ENCODE measurements at places on chromosomes 11 and 22.

- DNase-seq, result no peak
Observed at GRCh38 chr11:117857734-117858414, 18.6 kb downstream of the FXYD6 start.

DNA sequence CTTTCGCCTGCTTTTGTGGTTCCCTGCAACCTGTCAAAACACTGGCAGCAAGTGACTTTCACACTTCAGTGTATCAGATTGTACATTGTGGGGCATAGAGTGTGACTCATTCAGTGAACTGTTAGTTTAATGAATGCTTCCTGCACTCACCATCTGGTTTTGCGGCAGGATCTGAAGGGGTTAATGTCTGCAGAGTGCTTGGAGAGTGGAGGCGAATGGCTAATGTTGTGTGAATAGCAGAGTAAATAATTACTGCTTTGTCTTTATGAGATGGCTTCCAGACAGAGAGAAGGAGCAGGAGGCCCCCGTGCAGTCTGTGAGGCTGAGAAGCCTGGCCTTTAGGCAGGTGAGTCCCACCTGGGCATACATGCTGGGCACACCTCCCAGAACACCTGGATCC lies 454.3 kb upstream of the KIRREL3 start:
- no peak for DNase-seq

- peak; percentile 60 for DNase-seq
Observed at GRCh38 chr11:117180661-117181585, 2.4 kb downstream of the SIDT2 start.

GRCh38 chr22:40176921-40177737 lies 596 bp upstream of the TNRC6B start:
- peak; percentile 64 for DNase-seq

GRCh38 chr22:23102776-23103175 lies 32.5 kb downstream of the GNAZ start:
- no peak for DNase-seq

GRCh38 chr11:115501893-115502589 lies 2.2 kb downstream of the CADM1 start:
- no peak for DNase-seq

- no peak for DNase-seq
Observed at GRCh38 chr11:94946812-94947211, 26.5 kb downstream of the CWC15 start.

- no peak for DNase-seq
Observed at GRCh38 chr11:64826578-64827450, 16.5 kb upstream of the MEN1 start.

- no peak for DNase-seq
Observed at GRCh38 chr11:127055236-127055635, 54.7 kb upstream of the KIRREL3 start.

GRCh38 chr11:1768141-1768469 lies 4.4 kb upstream of the CTSD start:
- DNase-seq, result no peak

DNA sequence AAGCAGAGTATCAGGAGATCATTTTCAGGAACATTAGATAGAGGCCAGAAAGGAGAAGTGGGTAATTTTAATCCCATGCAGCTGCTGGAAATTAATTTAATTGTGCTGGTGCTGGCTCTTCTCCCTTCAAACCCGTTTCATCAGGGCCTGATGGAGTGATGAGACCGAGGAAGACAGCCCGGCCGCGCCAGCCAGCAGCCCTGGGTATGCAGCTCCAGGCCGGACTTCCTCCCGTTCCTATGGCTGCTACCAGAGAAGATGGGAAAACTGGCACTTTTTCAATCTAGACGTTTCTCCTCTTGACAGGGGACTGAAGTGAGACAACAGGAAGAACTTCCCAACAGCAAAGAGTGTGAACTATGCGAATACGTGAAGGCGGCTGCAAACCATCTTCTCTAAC lies 24.6 kb upstream of the ZBTB16 start:
- no peak for DNase-seq

- peak; percentile 64 for DNase-seq
Observed at GRCh38 chr11:83571302-83571701, 285.1 kb upstream of the CCDC90B start.

GRCh38 chr22:50118557-50119168 lies 28.9 kb downstream of the MOV10L1 start:
- DNase-seq, result peak; percentile 61

All from HCEC 1CT (cell line).